CD8-positive, alpha-beta memory T cell (primary cell): ENCODE measurements at places on chromosomes 7 and 10. TPM values are rescaled to one million over a fixed set of nuclear protein-coding genes. Genes with fewer than 3 reads are reported as not detected.
A peak's percentile ranks its signal among the peaks of the same experiment; 100 is the strongest.

Gene VAX1
- not detected for polyA plus RNA-seq

Gene TDRD1
- polyA plus RNA-seq, result 0.14 TPM

Gene KLF14
- not detected for polyA plus RNA-seq

DNA sequence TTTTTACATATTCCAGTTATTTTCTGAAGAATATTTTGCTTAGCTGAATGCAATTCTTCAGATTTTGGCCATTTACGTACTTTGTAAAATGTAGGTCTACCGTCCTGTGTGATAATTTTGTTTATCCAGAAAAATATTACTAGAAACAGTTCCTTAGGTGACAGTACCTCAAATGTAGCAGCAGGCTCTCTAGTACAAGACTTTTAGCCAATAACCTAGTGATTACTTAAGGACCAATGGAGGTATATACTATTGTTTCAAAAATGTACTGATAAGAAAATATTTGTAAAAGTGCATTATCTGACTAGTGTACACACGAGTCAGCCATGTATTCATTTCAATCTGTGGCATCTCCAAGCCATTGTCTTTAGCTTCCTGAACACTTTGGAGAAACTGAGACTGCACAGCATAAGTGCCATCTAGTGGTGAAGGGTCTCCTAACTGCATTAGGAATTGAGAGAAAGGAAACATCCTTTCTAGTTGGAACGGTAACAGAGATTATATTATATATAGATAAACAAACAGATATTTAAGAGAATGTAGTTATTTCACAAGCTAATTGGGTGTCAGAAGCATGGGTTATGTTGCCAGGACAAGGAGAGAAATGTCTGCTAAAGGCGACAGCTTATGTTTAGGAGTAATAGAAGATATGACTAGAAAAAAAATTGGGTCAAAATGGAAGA is 23.7 kb downstream of the RTKN2 start:
- peak; percentile 54 for DNase-seq
- H3K27me3 ChIP-seq, result no peaks in the 10 kb centered on the region
- no peak overlapping the region for H3K27ac ChIP-seq
- no peak overlapping the region for H3K4me3 ChIP-seq

- H3K27me3 ChIP-seq, result no peaks in the 10 kb centered on the region
- H3K27ac ChIP-seq, result peak overlapping the region; percentile 30
- peak overlapping the region; percentile 27 for H3K4me3 ChIP-seq
- H3K4me1 ChIP-seq, result peaks cover 63% of the 10 kb centered on the region
- H3K36me3 ChIP-seq, result no peaks in the 10 kb centered on the region
- DNase-seq, result no peak
Observed at GRCh38 chr7:105353752-105354328, 34.9 kb downstream of the SRPK2 start.
